GM23338 (cell line): ENCODE measurements at places on chromosomes 3 and 15. TPM values are rescaled to one million over a fixed set of nuclear protein-coding genes. Genes with fewer than 3 reads are reported as not detected.

The DNAJA4 gene
- polyA plus RNA-seq: 5.0 and 5.4 TPM in 2 replicates

The TMEM207 gene
- not detected in 2 replicates for polyA plus RNA-seq

The AQP9 gene
- polyA plus RNA-seq: not detected in 2 replicates

The KCNMB3 gene
- polyA plus RNA-seq: 3.3 and 3.8 TPM in 2 replicates

The SERPINI2 gene
- polyA plus RNA-seq: 0.57 and 0.68 TPM in 2 replicates

The BRPF1 gene
- 6.3 and 8.0 TPM in 2 replicates for polyA plus RNA-seq

The CLRN1 gene
- 0.45 and 0.47 TPM in 2 replicates for polyA plus RNA-seq

The LRRIQ4 gene
- 0.29 TPM in 1 of 2 replicates, not detected in the other for polyA plus RNA-seq

The PLCB2 gene
- polyA plus RNA-seq: 7.5 and 9.5 TPM in 2 replicates

The POMGNT2 gene
- polyA plus RNA-seq: 10.2 and 10.7 TPM in 2 replicates

The NANOGP8 gene
- 8.5 and 9.2 TPM in 2 replicates for polyA plus RNA-seq

The ZIC1 gene
- 0.95 and 1.4 TPM in 2 replicates for polyA plus RNA-seq

The THPO gene
- polyA plus RNA-seq: 0.47 and 1.9 TPM in 2 replicates

The C3orf80 gene
- polyA plus RNA-seq: 0.40 and 0.57 TPM in 2 replicates

The PLA2G4E gene
- not detected in 2 replicates for polyA plus RNA-seq

The MST1 gene
- 5.0 and 5.9 TPM in 2 replicates for polyA plus RNA-seq

The ZNF717 gene
- 7.5 and 7.7 TPM in 2 replicates for polyA plus RNA-seq

The FETUB gene
- polyA plus RNA-seq: 0.26 TPM in 1 of 2 replicates, not detected in the other

The DNAJB8 gene
- polyA plus RNA-seq: not detected in 2 replicates

The NTRK3 gene
- polyA plus RNA-seq: 4.0 and 5.3 TPM in 2 replicates
